COLO829 (cell line): ENCODE measurements at places on chromosomes 7 and 10.

DNA sequence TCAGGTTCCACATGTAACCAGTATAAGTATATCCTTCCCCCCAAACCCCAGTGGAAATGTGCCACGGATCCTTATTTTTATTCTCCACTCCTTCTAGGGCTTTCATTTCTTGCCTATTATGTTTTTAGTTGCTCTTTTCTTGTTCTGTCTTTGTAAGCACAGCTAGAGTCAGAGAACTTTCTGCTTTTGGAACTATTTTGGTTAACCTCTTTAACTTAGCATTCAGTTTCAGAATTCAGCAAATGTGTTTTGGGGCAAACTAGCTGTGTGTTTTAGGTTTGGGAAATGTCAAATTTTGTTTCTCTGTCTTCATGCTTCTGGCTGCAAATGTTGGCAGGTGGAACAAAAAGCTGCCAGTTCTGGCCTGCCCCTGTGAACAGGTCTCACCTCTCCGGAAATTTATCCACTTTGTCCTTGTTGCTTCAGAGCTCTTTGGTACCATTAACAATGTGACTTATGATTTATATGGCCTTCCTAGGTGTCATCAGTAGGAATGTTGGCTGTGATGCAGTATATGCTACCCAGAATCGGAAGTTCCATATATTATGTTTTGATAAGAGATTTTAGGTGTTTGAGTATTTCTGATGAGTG lies 156.1 kb downstream of the ADK start:
- no peak for DNase-seq

GRCh38 chr10:14608381-14609001 lies 166.2 kb downstream of the FAM107B start:
- no peak for DNase-seq

DNA sequence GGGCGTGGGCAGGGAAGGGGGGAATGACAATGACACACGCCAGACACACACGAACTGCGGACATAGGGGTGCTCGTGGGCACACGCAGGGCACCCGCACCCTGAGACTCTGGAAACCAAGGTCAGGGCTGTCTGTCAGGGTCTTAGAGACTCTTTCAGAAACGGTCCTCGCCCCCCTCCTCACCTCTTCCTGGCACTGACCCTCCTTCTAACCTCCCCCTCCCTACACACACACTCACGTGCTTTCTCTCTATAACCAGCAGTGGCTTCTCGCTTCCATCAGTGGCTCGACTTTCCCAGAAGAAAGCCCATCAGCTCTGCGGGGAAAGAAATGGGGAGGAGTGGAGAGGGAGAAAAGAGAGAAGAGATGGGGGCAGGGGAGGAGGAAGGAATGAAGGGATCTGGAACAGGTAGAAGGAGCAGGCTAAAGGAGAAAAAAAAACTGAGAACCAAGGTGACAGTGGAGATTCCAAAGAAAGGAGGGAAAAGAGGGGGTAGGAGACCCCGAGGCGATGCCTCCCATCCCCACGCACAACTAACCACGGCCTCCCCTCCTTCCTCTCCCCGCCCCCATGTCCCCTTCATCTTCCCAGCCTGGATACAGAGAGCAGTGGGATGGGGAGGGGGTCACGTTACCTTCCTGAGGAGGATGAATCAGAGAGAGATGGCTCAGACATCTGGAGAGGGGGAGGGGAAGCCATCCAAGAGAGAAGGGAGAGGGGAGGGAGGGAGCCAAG lies 1.7 kb upstream of the VGF start:
- DNase-seq, result no peak

- no peak for DNase-seq
Measured at GRCh38 chr10:90745565-90745964, 112.3 kb downstream of the HTR7 start.

- DNase-seq, result no peak
Measured at GRCh38 chr10:55358539-55358938, 557.5 kb upstream of the PCDH15 start.

GRCh38 chr7:552868-553635 lies 33.4 kb upstream of the PDGFA start:
- DNase-seq, result no peak

DNA sequence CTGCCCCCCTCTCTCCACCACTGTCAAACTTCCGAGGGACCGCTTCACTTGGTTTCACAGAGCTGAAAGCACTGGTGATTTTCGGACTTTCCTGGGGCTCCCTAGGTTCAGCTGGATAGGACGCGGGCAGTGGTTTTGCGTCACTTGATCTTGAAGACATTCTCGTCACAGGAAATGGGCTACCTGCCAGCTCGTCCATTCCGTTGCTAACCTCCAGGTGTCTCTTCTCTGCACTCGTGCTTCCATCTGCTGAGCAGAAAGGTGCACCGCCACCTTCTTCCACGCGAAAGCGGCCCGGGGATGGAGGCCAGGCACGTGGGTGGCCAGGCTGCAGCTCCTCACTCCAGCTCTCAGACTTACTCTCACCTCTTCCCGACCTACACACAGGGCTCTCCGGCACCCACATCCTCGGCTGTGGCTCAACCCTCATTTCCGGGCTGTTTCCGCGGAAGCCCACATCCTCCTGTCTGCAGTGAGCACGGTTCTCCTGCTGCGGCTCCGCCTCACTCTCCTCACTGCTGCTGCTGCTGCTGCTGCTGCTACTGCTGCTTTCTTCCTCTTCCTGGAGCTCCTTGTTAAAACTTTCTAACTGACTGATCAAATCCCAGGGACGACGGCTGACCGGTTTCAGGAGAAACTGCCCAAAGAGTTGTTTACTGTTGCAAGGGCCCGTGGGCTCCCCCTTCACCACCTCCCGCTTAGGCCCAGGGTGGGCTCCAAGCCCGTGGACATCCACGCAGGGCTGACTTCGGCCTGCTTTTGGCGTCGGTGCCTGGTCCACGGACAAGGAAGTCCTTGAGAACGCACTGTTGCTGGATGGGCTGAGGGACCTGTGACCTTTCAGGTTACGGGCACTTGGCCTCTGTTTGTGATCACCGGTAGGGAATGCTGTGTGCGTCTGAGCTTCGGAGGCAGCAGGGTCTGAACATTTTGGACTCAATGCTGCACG lies 32.1 kb downstream of the JCAD start:
- no peak for DNase-seq

- no peak for DNase-seq
Measured at GRCh38 chr10:114683593-114683992, 25.5 kb upstream of the ABLIM1 start.

GRCh38 chr10:92801978-92802872 lies 46.1 kb upstream of the EXOC6 start:
- no peak for DNase-seq

- no peak for DNase-seq
Measured at GRCh38 chr10:119817991-119818888, 54.4 kb downstream of the MCMBP start.

DNA sequence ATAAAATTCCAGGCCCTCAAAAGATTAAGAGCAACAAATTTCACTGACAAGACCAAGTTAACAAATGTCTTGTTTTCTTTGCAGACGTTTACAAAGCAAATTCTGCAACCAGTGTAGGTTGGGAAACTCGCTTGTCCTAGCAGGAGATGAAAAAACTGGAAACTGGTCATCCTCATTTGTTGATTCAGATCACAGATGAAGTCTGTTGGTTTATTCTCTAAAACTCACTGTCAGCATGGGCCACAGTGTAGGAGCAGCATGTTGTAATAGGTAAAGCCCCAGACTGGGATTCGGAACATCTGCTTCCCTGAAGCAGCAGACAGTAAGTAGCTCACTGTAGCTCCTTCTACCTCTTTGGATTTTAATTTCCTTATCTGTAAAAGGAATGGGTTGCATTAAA lies 31.5 kb downstream of the PANK1 start:
- no peak for DNase-seq

- no peak for DNase-seq
Measured at GRCh38 chr10:59880019-59880717, 26.2 kb downstream of the CCDC6 start.

- no peak for DNase-seq
Measured at GRCh38 chr10:132814469-132814856, 28.5 kb upstream of the NKX6-2 start.

DNA sequence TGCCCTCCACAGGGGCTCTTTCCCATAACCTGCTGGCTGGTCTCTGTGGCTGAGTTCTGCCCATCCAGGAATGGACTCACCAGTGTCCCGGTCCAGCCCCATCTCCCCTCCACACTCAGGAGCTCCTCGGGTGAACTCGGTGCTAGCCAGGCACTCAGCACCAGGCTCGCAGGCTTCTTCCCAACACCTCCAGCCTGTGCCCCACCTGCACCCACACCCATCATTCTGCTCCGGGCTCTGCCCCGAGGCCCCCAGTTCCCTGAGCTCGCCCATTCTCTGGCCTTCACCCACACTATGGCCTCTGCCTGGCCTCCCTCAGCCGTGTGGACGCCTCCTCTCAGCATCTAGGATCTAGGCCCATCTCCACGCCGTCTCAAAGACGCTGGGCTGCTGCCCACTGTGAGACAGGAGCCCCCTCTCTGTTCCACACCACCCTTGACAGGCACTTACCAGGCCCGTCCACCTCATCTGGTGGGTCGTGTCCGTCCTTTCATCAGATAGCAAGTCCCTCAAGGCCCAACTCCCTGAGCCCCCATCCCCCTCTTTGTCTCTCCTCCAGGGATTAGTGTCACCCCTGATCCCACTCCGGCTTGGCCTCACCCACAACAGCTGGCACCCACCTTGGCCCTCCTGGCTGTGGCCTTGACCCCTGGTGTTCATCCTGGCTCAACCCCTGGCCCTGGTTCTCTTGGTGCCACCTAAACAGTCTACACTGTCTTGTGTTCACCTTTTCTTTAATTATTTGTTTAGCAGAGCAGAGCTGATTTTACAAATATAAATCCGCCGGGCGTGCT lies 76.0 kb upstream of the FAM20C start:
- DNase-seq, result no peak

DNA sequence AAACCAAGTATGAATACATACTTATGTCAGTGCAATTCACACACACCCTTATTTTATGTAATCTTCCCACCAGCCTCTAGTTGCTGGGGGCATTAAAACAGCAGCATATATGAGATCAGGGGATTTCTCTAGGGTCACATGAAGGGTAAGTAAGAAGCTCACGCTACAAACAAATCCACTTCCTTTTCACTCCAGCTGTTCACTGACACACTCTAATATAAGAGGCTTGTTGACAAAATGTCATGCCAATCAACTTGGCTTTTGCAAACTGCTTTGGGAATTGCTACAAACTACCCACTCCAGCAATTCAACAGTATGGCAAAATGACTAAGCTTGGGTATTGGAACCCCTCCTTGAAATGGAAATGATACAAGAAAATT lies 10.3 kb downstream of the FAM3C start:
- DNase-seq, result no peak
